ENCODE measurements at places on chromosomes 4 and X. TPM values are rescaled to one million over a fixed set of nuclear protein-coding genes. Genes with fewer than 3 reads are reported as not detected.
A peak's percentile ranks its signal among the peaks of the same experiment; 100 is the strongest.

The CFAP99 gene
- not detected for total RNA-seq

DNA sequence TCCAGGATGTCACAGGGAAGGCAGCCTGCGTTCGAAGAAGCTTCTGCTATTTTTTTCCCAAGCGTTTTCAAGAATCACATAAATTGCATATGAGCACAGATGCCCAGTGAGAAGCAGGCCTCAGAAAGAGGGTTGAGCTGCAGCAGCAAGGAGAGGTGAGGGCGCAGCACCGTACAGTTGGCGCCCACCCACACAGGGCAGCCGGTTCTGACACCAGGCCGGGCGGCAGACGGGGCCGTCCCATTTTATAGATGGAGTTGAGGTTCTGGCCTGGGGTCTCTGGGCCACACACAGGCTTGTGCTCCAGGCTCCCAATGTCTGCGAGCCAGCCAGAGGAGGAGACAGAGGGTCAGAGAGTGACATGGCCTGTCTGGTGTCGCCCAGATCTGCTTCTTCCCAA, 22.8 kb downstream of the CPZ start:
- DNase-seq: peak; percentile 4

DNA sequence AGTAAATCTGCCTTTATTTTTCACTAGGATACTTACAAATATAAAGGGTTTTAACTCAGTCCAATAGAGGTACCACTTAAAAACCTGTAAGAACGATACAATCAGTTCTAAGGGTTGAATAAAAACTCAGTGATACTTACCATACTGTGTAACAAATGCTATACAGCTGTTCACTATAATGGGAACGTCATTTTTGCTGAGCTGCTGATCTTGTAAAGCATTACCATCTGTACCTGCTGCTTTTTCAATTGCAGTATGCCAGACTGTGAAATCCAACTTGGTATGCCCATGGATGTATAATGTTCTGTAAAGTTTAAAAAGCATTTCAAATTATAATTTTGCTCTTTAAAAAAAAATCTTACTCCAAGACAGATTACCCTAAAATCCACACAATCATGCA, 111.2 kb downstream of the ARAP2 start:
- DNase-seq: no peak

The MAGEB10 gene
- not detected for total RNA-seq

The SSX4B gene
- not detected for total RNA-seq

The ZC4H2 gene
- total RNA-seq: 6.2 TPM

DNA sequence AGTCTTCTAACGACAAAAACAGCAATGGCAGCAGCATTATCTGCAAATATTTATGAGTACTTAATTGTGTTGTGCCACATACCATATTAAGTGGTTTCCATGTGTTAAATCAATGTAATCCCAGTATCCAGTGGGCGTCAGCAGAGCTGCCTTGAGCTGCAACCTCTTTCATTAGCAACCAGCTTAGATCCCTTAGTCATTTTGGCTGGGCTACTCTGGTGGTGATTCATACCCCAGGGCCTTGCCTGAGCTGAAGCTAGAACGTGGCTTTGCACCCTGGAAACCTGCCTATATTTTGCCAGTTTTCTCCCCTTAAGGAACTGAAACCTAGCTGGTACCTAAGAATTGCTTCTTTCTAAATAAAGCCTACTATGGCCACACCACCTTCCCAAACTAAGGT, 474.3 kb upstream of the FTHL17 start:
- DNase-seq: no peak

GRCh38 chrX:17567187-17567586, 170.1 kb upstream of the SCML1 start:
- no peak for DNase-seq

- DNase-seq: no peak
Observed at GRCh38 chrX:133045986-133046385, 50.9 kb downstream of the USP26 start.

DNA sequence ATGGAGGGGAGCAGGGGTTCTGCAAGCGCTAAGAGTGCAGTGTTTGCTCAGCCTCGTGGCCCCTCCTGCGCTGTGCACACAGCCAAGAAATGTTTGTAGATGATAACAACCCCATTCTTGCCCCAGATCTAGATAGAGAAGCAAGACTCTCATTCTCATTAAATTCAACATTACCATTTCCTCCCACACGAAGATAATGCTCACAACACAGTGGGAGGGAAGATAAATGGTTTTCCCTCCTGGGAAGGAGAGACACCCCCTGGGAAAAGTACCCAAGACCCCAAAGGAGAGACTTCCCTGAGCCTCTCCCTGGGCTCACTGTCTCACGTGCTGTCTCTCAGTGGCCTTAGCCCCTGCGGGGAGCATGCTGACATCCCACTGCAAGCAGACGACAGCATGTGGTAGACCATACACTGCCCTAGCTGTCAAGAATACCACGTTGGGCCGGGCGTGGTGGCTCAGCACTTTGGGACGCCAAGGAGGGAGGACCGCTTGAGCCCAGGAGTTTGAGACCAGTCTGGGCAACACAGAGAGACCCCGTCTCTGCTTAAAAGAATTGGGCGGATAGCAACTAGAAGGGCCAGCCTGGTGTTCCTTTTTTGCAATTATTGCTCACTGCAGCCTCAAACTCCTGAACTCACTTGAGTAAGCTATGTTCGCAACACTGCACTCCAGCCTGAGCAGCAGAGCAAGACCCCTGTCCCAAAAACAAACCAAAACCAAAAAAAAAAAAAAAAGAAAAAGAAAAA, 34.9 kb upstream of the IQSEC2 start:
- no peak for DNase-seq

DNA sequence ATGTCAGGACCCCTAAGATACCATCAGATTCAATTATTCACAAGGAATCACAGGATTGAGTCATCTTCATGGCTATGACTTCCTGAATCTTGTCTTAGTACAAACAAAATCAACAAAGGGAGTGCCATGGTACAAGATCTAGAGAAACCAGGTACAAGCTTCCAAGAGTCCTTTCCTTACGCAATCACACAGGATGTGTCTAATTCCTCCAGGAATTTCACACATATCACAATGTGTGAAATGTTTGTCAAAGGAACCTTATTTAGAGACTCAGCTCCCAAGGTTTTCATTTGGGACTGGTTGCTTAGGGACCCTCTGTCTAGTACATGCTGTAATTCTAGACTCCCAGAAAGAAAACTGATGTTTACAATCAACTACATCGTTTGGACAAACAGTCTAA, 83.0 kb downstream of the MAB21L2 start:
- no peak for DNase-seq

DNA sequence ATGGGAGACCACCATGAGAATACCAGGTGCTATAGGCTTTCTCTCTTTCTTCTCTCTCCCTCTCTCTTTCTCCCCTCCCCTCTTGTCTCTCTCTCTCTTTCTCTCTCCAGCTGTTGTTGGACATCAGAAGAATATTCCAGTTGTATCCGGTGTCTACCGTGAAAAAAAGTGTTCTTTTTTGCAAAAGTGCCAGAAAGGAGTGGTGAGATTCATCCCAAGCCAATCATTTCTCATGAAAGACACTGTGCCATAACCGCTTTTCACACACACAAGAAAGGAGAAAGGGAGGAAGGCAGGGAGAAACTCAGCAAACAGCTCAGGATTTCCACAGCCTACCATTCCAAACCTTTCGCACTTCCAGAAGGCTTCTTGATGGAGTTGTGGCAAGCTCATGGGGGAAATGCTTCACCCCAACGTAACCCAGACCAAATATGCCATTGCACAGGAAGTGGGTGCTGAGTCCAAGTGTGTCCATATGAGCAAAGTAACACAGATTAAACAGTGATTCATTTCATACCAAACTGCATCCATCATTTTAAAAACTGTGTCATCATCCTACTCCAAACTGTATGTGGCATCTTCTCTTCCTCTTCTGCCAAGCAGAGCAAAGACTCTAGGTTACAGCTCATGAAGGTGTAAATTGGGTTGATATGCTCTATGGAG, 224.0 kb downstream of the APBB2 start:
- no peak for DNase-seq
